ENCODE measurements at places on chromosomes 11 and 22.
A peak's percentile ranks its signal among the peaks of the same experiment; 100 is the strongest.

DNA sequence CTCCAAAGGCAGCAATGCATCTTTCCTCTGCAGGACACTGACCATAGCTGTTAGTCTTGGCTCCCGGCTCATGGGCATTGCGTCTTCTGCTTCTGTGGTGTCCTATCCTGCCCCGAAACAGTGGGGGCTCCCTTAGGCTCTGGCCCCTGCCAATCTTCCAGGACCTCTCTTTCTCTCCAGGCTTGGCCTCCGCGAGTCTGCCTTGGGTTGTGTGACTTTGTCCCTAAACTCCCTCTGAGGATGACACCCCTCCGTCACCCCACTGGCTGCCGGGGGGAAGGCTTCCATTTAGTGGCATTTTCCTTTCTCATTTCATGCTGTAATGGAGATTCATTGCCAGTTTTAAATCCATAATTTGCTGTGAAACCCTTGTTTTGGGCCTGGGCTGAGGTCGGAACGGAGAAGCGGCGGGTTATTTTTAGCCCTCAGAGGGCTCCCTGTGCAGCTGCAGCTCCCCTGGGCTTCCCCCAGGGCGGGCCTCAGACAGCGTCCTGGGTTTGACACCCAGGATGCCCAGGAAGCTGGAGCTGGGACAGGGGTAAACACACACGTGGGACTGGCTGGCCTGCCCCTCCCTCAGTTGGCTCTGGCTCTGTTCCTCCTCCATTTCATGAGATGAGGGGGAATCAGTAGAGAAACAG, 156.1 kb downstream of the ST3GAL4 start:
- DNase-seq = no peak

GRCh38 chr11:59285716-59286260, 72.9 kb upstream of the OR5AN1 start:
- no peak for DNase-seq

GRCh38 chr11:114259124-114259526, 37.1 kb upstream of the NNMT start:
- DNase-seq = no peak

- no peak for DNase-seq
Observed at GRCh38 chr22:49418341-49418894, 409.3 kb downstream of the BRD1 start.

DNA sequence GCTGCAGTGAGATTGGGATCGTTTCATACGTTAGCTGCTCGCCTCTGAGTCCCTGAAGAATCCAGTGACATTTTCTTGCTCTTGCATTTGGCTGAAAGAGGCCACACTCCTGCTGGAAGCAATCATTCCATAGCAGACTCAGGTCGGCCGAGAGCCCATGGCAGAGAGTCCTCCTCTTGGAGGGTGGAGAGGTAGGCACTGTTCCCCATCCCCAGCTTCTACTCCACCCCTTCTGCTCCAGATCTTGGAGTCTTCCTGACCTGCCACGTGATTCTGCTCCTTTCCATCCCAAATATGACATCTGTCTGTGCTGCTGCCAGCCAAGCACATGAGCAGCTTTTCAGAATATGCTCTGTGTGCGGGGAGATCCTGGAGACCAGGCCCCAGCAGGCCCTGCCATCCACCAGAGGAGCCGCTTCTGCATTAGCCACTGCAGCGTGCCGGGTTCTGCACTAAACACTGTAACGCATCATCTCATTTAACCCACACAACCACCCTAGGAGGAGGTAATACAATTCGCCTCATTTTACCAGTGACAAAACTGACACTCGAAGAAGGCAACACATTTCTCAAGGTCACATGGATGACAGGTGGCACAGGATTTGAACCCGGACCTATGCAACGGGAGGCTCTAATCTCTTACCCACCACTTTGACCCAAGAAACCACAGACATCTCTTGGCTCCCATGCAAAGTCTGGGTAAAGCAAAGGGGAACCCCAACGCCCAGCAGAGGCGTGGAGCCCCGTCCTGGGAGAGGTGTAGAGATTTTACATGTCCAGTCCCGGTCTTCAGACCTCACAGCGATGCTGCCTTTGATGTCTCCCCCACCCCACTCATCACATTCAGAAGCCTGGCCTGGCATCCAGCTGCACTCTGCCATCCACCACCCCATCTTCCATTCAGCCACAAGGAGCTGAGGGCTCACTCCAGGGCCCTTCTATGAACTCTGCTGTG, 78.8 kb downstream of the FEZ1 start:
- no peak for DNase-seq

- DNase-seq = no peak
Observed at GRCh38 chr11:31844351-31844750, 33.2 kb upstream of the PAX6 start.

DNA sequence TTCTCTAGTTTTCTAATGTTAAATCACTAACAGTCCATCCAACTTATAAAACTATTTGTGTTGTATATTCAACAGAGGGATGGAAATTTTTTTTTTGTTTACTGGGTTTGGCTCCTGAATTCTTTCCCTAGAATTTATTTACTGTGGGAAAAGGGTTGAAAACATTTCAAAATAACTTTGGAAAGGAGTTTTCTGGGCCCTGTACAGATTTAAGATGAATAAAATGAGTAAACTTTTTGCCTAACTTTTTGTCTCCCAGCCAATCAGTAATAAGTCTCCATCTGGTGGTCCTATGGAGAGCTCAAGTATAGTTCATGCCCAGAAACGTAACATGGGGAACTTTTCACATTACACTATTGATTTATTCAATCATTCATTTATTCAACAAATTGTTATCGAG, 16.7 kb upstream of the PRSS23 start:
- DNase-seq = no peak

- no peak for DNase-seq
Observed at GRCh38 chr11:119722281-119722794, 6.7 kb downstream of the NECTIN1 start.

- no peak for DNase-seq
Observed at GRCh38 chr11:7220636-7221035, 31.1 kb upstream of the SYT9 start.

DNA sequence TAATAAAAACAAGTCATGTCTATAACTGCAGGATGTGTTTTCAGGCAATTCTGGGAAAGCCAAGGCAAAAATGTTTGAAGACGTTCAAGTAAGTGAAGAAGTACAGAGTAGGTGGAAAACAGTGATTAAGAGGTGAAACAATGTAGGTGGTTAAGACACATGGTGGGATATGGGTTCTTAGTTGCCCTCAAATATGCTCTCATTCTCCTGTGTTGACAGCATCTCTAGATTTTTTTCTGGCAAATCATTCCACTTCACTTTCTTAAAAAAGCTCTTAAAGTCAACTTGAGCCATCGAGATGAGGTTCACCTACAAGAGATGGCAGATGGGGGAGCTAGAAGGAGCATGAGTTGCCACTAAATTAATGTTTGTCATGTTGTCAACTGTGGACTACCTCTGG, 1041.0 kb upstream of the CNTN5 start:
- no peak for DNase-seq

DNA sequence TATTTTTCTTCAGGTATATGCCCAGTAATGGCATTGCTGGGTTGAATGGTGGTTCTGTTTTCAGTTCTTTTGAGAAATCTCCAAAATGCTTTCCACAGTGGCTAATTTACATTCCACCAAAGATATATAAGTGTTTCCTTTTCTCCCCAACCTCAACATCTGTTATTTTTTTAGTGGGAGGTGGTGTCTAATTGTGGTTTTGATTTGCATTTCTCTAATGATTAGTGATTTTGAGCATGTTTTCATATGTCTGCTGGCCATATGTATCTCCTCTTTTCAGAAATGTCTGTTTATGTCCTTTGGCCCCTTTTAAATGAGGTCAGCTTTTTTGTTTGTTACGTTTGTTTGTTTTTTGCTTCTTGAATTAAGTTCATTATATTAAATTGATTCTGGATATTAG, 760.2 kb downstream of the KCNA4 start:
- no peak for DNase-seq

- DNase-seq = no peak
Observed at GRCh38 chr11:4975436-4975835, 19.2 kb upstream of the OR51L1 start.

GRCh38 chr22:47631571-47632102, 869.2 kb downstream of the TBC1D22A start:
- DNase-seq = no peak

DNA sequence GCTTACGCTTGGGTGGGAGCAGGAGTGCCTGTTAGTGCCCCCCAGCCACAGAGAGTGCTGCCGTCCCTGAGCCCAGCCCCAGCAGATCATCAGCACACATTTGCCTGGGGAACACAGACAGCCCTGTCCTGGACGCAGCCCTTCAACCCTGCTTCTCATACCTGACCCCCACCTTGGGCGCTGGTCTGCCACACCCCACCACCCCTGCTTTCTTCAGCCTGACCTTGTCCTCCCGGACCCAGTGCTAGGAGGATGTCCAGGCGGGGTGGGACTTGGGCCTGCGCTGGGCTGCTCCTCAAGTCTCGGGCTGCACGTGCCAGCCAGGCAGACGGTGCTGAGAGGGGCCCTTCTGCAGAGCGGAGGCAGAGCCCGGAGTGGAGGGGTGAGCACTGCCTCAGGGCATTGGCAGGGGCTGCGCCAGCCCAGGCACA, 119.2 kb downstream of the KCNQ1OT1 start:
- no peak for DNase-seq

DNA sequence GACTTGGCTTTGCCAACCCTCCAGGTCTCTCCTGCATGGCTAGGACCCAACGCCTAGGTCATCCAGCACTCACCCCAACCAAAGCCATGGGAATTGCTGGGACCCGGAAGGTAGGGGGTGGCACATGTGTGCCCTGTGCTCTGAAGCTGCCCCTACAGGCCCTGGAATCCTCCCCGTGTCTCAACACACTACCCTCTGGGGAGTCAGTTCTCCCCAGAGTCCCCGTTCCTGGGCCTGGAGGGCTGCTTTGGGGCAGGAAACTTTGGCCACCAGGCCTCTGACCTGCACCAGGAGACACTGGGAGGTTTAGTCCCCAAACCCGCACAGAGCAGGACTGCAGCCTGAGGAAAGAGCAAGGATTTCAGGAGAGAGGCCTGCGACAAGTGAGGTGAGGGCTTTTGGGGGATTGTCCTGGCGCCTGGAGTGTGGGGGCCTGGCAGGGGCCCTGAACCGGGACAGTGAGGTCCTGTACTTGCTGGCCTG, 495 bp upstream of the IFITM1 start:
- DNase-seq = no peak

DNA sequence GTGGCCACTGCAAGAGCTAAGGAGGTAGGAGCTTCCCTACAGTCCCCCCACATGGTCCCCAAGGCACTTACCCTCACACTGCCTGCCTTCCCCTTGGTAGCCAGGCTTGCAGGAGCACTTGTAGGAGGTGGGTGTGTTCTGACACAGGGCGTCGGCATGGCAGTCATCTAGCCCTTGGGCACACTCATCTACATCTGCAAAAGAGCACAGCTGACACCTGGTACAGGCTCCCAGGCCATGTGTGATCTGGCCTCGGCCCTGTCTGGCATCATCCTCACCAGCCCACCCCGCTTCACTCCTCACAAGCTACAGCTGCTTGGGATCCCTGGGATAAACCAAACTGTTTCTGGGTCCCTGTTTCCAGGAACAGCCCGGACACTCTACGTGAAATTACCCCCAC, 1.8 kb downstream of the SCUBE2 start:
- DNase-seq = no peak

- DNase-seq = no peak
Observed at GRCh38 chr11:4393858-4394223, 339 bp upstream of the TRIM21 start.

DNA sequence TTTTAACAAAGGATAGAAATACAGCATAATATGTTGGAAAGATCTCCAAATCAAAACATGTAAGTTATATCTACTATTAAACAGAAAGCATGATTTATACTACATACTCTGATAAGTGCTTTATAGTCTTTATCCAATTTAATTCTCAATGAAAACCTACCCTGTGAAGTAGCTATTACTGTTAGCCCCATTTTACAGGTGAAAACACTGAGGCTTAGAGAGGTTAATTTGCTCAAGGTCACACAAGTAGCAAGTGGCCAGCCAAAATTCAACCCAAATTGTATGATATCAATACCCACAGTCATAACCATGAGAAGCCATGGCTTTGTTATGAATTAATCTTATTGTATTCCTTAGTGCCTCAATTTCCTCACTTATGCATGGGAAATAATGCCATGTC, 675 bp upstream of the OR5AN1 start:
- DNase-seq = no peak

DNA sequence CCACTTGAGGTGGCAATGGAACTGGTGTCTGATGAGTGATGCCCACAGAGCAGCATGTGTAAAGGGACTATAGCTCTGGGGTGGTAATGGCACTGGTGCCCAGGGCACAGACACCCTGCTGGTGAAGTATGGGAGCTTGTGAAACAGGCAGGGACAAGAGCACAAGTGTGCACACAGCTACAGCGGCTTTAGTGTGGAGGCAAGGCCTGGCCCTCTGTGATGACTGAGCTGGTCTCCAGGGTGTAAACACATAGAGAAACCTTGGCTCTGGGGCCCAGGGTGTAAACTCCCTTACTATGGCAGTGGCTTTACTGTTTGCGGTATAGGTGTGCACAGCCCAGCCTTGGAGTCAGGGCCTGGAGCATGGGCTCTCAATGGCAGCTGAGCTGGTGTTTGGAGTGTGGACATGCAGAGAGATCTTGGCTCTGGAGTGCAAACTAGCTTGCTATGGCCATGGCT, 46.3 kb downstream of the BIRC2 start:
- no peak for DNase-seq

- DNase-seq = no peak
Observed at GRCh38 chr11:55726715-55727324, 46.4 kb upstream of the OR5D13 start.

- DNase-seq = no peak
Observed at GRCh38 chr11:118592616-118593367, 14.6 kb upstream of the PHLDB1 start.

- DNase-seq = peak; percentile 30
Observed at GRCh38 chr22:37752189-37753087, 55.3 kb upstream of the GCAT start.

- DNase-seq = no peak
Observed at GRCh38 chr11:65516135-65516968, 8.5 kb upstream of the SCYL1 start.

DNA sequence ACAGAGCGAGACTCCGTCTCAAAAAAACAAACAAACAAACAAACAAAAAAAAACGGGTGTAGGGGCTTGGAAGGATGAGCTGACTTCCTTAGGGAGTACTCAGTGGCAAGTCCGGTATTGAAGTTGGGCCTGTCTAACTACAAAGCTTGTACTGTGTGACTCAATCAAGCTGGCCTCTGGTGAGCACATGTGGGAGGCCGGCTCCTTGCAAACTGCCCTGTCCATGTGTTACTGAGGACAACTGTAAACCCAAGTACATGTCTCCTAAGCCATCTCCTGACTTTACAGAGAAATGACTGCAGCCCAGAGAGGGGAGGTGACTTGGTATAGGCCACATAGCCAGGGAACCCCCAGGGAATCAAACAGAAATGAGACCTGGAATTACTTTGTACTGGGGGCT, 11.6 kb downstream of the RIBC2 start:
- DNase-seq = no peak
